T-helper 1 cell (primary cell): ENCODE measurements at places on chromosomes 12 and 14.

GRCh38 chr12:130394906-130395305, 57.2 kb downstream of the PIWIL1 start:
- no peak for DNase-seq

DNA sequence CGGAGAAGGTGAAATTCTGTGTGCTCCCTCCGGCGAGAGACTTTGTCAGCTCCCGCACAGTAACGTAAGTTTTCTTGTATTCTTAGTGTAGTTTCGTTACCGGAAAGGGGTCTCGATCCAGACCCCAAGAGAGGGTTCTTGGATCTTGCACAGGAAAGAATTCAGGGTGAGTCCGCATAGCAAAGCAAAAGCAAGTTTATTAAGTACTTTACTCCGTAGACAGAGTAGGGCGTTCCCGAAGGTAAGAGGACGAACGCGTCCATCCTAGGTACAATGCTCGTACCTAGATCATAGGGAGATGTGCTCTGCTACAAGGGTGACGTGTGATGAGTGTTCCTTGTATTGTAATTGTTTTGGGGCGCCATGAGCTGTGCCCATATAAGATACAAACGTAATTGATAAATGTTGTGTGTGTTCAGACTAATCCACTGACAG, 293 bp downstream of the IFI27L1 start:
- no peak for DNase-seq

- no peak for DNase-seq
Observed at GRCh38 chr14:76235628-76236027, 83.9 kb downstream of the GPATCH2L start.

DNA sequence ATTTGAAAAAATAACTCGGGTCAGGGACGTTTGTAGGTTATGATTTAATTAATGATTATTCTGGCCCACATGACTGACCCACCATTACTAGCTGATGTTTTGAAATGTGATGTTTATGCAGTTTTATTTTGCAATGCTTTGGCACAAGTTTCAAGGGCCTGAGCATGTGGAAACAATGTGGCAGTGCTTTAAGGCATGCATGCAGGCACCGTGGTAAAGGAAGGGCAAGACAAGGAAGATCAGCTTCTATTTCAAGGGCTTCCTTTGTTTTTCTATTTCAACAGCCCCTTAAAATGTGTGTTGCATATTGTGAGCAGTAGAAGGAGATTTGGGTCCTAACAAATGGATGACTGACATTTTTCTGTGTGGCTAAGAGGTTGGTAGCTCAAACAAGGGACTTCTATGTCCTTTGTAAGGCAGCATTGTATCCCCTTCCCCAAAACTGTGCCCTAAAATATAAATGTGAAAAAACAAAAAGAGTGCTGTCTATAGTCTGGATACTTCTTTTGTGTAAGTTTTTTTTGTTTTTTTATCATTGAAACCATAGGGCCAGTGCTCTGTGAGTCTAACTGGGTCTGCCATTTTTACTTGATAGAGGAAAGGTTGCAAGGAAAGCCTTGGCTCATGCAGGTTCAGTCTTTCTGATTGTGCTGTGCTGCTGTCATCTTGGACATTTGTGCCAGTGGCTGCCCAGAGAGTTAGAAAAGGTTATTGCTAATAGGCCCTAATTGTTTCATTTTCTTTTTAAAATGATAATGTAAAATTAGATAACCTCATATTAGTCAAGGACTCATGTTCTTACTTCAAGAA, 103.5 kb downstream of the FGD4 start:
- no peak for DNase-seq

DNA sequence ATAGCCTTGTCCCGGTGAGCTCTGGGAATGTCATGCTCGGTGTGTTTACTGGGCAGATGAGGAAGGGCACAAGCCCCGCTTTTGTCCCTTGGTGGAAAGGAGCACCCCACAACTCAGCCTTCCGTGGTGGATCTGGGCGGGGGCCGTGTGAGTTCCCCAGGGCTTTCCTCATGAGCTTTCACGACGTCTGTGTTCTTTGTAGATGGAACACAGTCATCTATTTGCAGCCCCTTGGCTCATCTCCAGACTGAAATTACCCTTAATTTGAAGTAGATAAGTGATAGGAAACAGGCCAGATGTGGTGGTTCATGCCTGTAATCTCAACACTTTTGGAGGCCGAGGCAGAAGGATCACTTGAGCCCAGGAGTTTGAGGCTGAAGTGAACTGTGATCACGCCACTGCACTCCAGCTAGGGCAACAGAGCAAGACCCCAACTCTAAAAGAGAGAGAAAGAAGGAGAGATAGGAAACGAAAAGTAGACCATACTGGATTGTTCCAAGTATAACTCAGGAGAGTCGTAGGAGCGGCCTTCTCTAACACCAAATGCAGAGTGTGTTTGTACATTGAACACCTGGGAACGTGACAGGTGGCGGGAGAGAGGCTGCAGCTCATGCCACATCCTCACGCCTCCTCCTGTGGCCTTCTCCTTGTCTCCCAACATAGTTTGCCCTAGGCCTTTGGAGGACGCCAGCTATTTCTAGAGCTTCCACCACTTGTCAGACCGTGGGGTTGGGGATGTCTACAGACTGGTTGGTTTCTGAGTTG, 8.8 kb downstream of the P2RX4 start:
- DNase-seq: no peak

- DNase-seq: no peak
Observed at GRCh38 chr12:1346126-1346525, 248.3 kb downstream of the FBXL14 start.

DNA sequence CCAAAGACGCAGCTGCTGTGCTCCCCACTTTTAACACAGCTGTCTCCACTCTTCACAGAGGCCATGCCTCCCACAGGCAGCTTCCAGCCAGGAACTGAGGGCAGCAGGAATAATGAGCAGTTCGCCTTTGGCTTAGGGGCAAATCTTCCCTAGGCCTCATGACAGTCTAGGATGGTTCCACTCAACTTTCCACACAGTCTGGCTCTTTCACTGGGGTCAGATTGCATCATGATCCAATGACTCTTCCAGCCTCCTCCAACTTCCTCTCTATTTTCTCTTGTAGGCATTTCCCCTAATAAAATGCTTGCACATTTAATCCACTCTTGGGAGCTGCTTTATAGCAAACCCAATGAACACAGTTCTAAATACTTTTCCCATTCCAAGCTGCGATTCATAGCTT, 271.6 kb upstream of the ATP2B1 start:
- DNase-seq: no peak

DNA sequence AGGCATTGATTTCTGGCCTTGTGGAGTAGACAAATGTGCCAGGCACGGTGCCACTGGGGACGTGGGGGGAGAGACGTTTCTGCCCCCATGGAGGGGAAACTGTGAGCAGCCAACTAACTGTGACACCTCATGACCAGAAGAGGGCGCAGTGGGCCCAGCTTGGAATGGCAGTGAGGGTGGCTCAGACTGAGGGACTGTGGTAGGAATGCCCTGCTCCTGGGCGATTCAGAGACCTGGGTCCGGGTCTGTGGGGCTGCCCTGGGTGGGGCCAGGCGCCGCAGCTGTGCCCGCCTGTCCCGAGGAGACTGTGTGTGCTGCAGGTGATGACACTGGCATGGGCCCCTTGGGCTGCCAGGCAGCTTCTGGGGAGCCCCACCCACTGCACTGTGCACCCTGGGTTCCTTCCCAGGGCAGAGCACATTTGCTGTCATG, 60.6 kb downstream of the SLC25A47 start:
- DNase-seq: peak; percentile 58

- no peak for DNase-seq
Observed at GRCh38 chr12:67609226-67609870, 39.2 kb upstream of the DYRK2 start.

GRCh38 chr14:34081101-34081575, 130.3 kb upstream of the EGLN3 start:
- no peak for DNase-seq

DNA sequence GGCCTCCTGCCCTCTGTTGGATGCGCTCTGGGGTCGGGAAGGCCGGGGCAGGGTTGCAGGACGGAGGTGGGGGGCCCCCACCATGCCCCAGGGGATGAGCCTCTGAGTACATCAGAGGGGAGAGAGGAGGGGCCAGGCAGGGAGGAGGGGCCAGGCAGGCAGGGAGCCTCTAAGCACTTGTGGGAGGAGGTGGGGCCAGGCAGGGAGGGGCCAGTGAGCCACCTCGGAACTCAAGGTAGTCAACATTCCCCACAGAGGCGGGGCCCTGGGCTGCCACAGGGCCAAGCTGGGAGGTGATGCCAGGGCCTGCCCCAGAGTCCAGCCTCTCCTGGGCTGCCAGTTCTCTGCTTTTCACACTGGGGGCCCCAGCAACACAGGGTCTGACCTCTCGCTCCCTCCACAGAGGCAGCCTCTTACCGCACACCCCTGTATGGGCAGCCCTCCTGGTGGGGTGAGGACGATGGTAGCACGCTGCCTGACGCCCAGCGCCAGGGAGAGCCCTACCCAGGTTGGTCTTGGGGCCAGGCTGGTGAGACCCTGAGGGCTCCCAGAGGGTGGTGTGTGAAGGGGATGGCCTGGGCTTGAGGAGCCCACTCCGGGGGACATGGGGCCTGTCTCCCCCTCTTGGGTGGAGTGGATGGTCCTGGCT, 17.4 kb downstream of the CEP170B start:
- DNase-seq: no peak

- no peak for DNase-seq
Observed at GRCh38 chr14:67357186-67357968, 2.2 kb downstream of the ATP6V1D start.
